Cardiac septum (tissue), 1 donor: ENCODE measurements at places on chromosomes 1 and 21. TPM values are rescaled to one million over a fixed set of nuclear protein-coding genes. Genes with fewer than 3 reads are reported as not detected.
A peak's percentile ranks its signal among the peaks of the same experiment; 100 is the strongest.

GRCh38 chr1:118963456-118964430 is 24.4 kb downstream of the TBX15 start:
- DNase-seq = no peak

GRCh38 chr1:63917571-63918417 is 144.0 kb downstream of the ROR1 start:
- DNase-seq = no peak

GRCh38 chr1:22767852-22768251 is 57.2 kb downstream of the EPHB2 start:
- DNase-seq = no peak

DNA sequence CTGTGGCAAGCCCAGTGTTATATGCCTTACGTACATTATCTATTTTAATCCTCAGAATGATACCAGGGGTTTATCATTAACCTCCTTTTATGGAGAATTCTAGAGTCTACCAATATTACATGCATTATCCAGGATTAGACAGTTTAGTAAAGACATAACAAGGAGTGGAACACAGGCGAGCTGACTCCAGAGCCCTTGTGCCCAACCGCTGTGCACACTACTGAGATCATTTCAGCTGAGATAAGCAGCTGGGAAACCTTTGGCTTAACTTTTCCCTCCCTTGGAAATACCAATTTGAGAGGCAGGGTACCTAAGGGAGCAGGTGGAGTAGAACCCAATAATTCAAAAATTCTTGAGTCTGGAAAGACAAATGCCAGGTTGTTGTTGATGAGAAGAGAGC is 59.8 kb upstream of the ATP1B1 start:
- DNase-seq = no peak

- DNase-seq = no peak
These were observed 7.3 kb downstream of the HENMT1 start for GRCh38 chr1:108653431-108654105.

GRCh38 chr1:205576805-205577761 is 54.7 kb downstream of the ELK4 start:
- peak; percentile 39 for DNase-seq

DNA sequence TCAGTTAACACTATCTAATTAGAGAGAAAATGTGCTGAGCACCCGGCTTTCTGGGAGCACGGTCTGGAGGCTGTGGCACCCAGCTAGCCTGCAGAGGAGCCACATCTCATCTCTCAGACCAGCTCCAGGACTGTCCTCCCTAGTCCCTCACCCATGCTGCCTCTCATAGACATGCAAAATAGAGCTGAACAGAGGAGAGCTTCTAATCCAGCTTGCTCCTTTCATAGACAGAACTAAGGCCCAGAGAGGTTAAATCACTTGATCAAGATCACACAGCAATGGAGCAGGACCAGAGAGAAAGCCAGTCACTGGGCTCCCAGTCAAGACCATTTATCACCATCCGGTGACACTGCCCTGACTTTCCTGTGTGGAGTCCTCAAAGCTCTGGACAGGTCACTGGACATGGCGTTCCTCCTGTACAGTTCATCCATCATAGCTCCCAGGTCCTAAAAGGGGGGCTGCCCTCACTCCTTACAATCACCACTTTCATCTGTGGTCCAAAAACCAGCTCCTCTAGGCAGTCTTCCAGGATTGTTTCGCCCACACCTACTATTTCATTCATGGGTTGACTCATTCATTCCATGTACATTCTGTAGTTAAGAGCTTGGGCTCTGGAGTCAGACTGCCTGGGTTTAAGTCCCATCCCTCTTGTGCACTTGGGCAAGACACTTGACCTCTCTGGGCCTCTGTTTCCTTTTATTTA is 8.8 kb upstream of the CAMK2N1 start:
- peak; percentile 29 for DNase-seq

DNA sequence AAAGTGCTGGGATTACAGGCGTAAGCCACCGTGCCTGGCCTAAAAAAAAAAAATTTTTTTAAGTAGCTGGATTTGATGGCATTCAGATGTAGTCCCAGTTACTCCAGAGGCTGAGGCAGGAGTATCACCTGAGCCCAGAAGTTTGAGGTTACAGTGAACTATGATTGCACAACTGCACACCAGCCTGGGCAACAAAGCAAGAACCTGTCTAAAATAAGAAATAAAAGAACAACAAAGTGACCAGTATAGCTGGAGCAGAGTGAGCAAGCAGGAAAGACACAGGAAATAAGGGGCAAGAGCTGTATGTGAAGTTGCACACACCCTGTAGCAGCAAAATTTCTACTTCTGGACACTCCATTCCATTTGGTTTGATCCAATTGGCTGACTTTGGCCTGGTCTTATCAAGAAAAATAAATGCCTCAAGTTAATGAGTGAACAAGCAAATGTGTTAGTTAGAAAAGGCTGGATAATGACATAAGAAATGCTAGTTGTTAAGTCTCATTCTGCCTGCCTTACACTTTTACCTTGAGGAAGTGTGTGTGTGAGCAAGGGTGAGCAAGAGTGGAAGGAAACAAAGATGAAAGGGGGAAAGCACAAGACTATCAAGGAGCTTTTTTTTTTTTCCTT is 7.9 kb downstream of the ATP5IF1 start:
- no peak for DNase-seq

DNA sequence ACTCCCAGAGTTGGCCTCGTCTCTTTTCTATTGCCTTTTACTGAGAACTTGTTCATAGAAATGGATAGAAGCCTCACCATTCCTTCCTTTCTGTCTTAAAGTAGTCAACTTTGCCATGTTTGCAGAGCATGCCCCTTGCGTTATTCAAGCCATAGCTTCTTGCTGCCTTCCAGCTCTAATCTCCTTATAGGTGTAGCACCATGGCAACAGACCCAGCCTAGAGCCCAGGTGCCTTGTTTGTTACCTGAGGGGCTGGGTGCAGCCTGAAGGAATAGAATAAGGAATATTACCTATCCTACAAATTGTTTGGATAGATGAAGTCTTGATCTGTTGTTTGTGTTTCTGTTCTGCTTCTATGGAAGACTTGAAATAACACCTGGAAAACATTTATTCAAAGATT is 59.9 kb downstream of the CLEC20A start:
- DNase-seq = no peak

- DNase-seq = no peak
These were observed 215.0 kb downstream of the KCNT2 start for GRCh38 chr1:196393282-196393681.

- no peak for DNase-seq
These were observed 243.0 kb upstream of the RUNX1 start for GRCh38 chr21:35291973-35292627.

TACSTD2 gene
- total RNA-seq = 0.11 TPM

PSRC1 gene
- 0.59 TPM for total RNA-seq

BSDC1 gene
- total RNA-seq = 41.3 TPM

ZBTB37 gene
- total RNA-seq = 14.3 TPM

DNA sequence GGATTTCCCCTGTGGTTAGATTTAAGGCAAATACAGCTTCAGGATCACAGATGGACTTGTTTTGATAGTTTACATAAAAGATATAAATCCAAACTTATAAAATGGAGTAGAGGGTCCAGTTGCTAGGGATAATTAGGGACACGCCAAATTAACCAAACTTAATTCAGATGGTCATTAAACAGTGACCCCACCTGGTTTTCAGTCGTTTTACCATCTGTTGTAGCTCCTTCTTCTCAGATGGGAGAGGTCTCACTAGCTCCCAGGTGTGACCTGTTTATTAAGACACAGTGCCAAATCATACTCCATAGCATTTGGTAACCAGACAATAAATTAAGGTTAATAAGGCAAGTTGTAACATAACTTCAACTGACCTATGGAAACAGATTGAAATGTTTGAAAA is 8.1 kb upstream of the GADD45A start:
- no peak for DNase-seq

TMEM52 gene
- total RNA-seq = 0.70 TPM

OR2T12 gene
- not detected for total RNA-seq

PLEKHM2 gene
- total RNA-seq = 93.1 TPM

EDN2 gene
- total RNA-seq = 1.1 TPM

- DNase-seq = no peak
These were observed 49.5 kb downstream of the ATP6V1G3 start for GRCh38 chr1:198491028-198491427.

TTC22 gene
- 0.08 TPM for total RNA-seq

DNA sequence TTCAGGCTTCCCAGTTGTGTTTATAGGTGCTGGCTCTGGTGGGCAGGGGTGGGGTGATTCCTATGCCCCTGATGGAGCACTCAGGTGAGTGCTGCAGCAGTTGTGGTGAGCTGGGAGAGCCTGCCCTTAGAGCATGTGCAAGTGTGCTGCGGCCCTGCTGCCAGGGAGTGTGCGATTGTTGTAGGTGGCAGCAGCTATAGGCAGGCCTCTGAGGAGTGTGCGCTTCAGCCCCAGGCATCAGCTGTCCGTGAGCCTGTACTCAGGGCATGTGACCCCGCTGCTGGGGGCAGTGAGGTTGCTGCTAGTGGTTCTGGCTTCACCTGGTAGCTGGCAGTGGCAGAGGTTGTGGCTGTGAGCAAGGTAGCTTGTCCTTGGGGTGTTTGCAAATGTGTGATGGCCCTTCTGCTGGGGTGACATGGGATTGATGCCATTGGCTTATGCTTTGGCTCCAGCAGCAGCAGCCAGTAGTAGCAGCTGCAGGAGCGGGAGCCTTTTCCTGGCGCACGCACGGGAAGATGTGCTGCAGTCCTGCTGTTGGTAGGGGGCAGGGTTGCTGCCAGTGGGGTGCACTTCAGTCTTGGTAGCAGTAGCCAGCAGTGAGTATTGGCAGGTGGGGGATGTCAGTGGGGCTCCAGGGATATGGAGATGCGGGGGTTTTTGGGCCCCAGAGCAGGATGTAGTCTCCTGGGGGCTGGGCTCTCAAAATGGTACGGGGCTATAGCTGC is 37.7 kb downstream of the SYCP1 start:
- no peak for DNase-seq
